ENCODE measurements at places on chromosomes 4 and X.
A peak's percentile ranks its signal among the peaks of the same experiment; 100 is the strongest.

GRCh38 chr4:52116641-52117040, 65.5 kb downstream of the SPATA18 start:
- DNase-seq = no peak

DNA sequence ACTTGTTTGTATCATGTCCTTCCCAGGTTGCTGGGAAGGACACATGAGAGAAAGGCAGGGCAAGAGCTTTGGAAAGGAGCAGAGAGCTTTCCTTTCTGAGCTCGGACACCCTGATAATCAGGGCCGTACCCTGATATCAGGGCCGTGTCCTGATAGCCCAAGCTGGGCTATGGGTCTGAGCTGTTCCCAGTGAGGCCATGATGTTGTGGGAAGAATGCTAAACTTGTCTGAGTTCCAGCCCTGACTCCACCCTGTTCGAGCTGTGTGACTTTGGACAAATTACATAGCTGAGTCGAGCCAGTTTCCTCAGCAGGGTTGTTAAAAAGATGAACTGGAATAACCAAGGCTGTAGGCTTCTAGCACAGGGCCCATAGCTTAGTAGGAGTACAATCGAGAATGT, 3.3 kb upstream of the CXCR3 start:
- DNase-seq = no peak

DNA sequence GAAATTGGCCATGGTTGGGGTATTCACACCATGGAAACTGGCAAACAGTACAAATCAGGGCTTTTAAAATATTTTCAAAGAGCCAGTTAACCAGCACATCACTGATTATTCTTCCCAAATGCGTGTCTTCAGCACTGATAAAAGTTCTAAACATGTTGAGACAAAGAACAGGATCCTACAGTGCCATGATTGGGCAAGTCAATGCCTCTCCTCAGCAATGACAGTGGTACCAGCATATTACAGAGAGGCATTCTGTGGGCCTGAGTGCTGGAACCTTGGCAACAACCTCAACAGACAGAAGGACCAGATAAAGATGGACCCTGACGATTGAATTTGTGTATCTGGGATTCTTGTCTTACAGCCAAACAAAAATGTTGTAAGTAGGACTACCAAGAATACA, 108.9 kb downstream of the EFHC2 start:
- no peak for DNase-seq

- no peak for DNase-seq
Observed at GRCh38 chr4:175745329-175745728, 66.7 kb downstream of the GPM6A start.

DNA sequence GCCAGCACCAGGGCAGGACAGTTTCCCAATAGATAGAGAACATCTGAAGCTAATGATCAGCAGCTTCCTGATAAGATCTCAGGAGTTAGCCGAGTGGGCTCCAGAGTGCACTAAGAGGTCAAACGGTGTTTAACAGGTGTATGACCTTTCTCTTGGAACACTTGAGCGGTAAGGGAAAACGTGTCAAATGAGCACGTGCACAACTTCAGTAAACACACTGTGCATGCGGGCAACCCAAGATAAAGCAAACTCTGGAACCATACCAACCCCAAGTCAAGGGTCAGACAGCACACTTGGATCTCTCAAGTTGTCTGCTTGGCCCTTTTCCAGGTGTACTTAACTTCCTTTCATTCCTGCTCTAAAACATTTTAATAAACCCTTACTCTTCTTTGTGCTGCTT, 1941.5 kb upstream of the PCDH10 start:
- DNase-seq = no peak

DNA sequence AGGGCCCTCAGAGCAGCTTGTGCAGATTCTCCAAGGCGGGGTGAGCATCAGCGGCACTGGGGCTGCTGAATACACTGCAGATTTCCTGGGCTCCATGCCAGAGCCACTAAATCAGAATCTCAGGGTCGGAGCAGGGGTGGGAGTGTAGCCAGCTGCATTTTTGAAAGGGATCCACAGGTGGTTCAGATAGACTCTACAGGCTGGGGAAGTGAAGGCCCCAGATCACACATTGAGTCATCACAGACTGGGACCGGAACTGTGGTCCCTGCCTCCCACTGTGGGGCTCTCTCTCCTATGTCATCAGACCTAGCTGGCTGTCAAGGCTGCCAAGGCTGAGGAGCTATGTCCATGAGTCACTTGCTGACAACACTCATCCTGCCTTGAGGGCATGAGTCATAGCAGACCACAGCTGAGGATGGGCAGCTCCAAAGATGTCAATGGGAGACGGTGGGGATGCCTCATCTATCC, 162.3 kb upstream of the MAMLD1 start:
- peak; percentile 0 for DNase-seq

DNA sequence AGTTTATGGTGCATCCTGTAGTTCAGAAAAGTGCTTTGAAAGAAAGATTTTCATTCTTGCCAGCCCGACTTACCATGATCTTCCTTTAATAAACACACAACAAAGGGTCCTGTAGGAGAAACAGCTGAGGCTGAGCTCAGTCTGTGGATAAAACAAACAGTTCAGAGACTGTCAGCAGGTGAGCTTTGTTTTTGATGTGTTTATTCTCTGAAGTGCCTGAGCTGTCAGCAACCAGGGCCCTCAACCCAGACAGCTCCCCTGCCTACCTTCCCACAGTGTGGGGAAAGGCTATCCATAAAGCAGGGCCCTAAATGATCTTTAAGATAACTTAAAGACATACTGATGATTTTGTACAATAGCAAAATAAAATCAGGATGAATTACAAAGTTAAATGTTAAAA, 459.2 kb upstream of the GALNT7 start:
- no peak for DNase-seq

GRCh38 chrX:114252186-114252585, 331.7 kb upstream of the HTR2C start:
- DNase-seq = no peak

DNA sequence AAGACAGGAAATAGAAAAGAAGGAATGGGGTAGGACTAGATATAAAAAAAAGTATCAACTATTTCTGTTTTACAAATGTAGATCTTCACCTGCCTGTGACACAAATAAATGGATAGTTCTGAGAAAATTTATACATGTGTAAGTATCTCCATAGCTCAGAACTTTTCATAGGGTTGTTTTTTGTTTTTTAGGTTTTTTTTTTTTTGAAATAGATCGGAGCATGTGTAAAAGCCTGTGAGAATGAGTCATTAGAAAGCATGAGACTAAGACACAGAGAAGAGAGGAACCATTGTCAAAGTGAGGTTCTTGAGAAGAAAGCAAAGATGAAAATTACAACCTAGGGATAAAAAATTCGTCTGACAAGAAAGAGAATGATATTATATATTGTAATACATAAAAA, 481.6 kb downstream of the PABPC4L start:
- no peak for DNase-seq

- DNase-seq = no peak
Observed at GRCh38 chrX:18227458-18227857, 6.8 kb upstream of the BEND2 start.

- no peak for DNase-seq
Observed at GRCh38 chr4:48986654-48987164, 634 bp downstream of the CWH43 start.

DNA sequence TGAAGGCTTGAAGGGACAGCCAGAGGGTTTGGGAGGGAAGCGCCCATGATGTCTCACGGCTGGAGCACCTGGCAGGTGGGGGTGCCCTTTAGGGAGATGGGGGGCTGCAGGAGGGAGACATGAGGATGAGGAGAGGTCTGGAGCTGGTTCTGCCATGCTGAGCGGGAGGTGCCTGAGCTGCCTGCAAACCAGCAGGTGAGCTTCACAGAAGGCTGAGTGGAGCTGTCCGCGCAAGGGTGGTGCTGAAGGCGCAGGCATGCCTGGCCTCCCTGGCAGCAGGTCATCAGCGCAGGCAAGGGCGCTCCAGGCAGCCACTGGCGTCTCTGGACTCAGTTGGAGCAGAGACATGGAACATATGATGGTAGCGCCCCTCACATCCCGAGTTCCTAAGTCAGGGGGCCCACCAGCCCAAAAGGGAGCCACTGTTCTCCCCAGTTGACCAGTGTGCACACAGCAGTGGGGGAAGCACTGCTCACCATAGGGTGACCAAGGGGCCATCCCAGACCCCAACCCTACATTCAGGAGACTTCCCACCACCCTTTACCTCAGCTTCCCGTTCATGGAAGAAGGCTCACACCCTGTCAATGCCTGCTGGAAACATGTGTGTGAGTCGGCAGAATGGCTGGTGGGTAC, 25.8 kb downstream of the ADRA2C start:
- DNase-seq = no peak

DNA sequence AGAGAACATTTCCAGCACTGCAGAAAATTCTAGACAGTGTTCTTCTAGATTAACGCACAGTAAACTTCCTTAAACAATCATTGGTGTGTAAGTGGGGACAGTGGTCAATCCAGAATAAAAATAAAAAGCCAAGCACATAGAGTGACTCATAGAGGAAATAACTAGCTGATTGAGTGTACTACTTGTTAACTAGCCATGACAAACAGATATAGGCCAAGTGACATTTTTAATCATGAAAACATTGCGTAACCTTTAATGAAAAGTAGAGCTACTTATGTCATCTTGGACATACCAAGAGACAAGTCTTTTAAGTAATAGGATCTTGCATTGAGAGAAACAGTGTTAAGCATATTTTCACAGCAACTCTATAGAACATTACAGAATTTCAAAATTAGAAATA, 233.9 kb upstream of the MAB21L2 start:
- no peak for DNase-seq

DNA sequence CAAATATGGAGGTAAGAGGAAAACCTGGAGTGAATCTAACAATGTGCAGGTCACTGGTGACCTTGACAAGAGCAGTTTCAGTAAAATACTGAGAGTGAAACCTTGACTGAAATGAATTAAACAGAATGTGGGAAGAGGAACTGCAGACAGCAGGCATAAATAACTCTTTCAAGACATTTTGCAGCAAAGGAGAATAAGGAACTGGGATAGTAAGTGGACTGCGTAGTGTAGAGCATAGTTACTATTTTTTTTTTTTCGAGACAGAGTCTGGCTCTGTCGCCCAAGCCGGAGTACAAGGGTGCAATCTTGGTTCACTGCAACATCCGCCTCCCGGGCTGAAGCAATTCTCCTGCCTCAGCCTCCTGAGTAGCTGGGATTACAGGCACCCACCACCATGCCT, 24.0 kb downstream of the RBMX start:
- no peak for DNase-seq

DNA sequence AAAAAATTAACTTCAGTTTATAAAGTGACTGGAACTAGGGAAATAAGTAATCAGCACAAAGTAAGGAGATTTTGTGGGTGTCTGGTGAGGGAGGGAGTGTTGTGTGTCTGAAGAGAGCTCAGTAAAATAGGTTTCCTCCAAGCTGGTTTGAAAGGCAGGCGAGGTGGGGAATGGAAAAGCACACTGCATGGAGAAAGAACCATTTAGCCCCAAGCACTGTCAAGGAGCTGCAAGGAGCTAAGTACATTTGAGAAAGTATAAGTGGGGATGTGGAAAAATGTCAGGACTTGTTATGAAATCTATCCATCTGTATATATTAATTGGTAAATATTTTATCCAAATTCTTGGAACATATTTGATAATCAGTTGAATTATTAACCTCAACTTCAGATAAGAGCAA, 956 bp downstream of the C4orf51 start:
- no peak for DNase-seq
